ENCODE measurements at places on chromosomes 1 and 21.

DNA sequence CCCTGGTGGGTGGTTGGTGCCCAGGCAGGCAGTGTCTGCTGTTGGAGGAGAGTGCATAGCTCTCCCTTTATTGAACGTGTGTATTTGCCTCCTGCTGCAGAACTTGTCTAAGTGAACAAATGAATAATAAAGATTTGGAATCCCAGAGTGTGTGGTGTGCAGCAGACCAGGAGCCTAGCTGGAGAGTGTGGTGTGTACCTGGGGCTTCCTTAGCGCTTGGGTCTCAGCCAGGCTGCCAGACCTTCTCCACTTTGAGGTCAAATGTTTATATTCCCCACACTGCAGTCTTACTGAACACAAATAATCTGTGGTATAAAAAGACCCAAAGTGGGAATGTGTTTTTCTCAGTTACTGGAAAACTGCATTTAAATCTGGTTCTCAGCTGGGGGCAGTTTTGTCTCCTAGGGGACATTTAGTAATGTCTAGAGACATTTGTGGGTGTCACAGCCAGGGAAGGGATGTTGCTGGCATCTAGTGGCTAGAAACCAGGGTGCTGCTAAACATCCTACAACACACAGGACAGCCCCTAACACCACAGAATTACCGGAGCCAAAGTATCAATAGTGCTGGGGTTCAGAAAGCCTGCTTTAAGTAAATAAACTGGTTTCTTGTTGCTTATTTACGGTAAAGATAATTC lies 23.6 kb downstream of the SLC37A1 start:
- peak; percentile 54 for DNase-seq

- DNase-seq = no peak
These were observed 22.7 kb downstream of the PANK4 start for GRCh38 chr1:2503554-2504224.

DNA sequence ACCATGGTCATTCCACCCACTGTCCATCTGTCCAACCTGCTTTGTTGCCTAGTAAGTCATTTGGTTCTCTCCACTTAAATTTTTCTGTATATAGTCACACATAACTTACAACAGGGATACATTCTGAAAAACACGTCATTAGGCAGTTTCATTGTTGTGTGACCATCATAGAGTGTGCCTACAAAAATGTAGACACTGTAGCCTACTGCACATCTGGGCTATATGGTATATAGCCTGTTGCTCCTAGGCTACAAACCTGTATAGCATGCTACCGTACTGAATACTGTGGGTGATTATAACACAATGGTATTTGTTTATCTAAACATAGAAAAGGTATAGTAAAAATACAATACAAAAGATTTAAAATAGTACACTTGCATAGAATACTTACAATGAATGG lies 10.0 kb upstream of the NPL start:
- DNase-seq = no peak

- no peak for DNase-seq
These were observed 68.7 kb downstream of the DENND1B start for GRCh38 chr1:197706601-197707000.

- no peak for DNase-seq
These were observed 60.4 kb downstream of the FYB2 start for GRCh38 chr1:56758794-56759193.

GRCh38 chr1:161096015-161096414 lies 2.1 kb upstream of the KLHDC9 start:
- no peak for DNase-seq

DNA sequence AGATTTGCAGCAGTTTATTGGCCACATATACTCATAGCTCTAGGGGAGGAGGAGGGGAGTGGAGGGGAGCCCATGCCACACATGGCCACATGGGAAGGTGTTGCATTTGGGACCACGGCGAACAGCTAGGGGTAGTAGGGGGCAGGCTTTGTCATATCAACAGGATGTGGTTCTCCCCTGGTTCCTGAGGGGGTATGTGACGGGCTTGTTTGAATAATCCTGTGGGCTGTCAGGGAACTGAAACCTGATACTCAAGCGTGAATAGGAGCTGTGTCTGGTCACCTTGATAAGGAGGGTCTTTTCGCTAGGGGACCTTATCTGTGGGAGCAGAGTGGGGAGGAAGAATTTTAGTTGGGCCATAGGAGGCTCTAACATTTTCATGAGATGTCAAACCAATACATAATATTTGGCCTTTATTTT lies 264.7 kb downstream of the CTH start:
- no peak for DNase-seq

GRCh38 chr1:22471078-22471477 lies 19.4 kb downstream of the ZBTB40 start:
- DNase-seq = no peak

DNA sequence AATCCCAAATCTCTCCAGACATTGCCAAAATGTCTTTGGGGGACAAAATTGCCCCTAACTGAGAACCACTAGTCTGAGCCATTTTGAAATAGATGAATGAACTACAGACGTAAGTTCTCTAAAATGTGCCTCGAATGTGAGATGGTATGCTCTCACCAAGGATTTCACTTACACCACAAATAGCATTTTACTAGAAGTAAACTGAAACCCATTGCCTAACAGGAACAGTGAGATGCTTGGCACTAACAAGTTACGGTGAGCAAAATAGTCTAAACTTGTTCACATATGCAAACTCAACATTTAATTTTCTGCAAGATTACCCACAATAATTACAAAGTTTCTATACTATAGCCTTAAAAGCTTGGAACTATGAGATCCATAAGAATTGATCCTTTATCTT lies 343.6 kb upstream of the ESRRG start:
- no peak for DNase-seq

DNA sequence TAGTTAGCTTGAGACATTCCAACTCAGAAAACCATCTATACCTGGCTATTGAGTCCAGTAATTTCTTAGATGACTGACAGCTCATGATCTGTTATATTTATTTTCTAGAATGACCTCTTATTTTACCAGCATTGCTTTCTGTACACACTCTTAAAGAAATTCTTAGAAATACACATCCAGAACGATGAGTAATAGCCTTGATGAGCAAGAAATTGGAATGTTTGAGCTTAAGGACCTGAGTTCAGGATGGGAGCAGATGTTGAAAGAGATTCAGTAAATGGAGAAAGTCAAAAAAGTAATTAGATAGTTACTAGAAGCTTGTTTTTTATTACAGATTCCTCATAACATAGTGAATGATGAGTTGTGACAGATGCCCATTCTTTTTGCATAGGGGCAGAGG lies 11.7 kb downstream of the PYHIN1 start:
- DNase-seq = no peak

GRCh38 chr1:13829152-13829769 lies 129.3 kb downstream of the PRDM2 start:
- DNase-seq = no peak

GRCh38 chr1:59013928-59014279 lies 230.1 kb upstream of the JUN start:
- DNase-seq = no peak

GRCh38 chr1:247440001-247440620 lies 17.8 kb downstream of the OR2B11 start:
- no peak for DNase-seq

DNA sequence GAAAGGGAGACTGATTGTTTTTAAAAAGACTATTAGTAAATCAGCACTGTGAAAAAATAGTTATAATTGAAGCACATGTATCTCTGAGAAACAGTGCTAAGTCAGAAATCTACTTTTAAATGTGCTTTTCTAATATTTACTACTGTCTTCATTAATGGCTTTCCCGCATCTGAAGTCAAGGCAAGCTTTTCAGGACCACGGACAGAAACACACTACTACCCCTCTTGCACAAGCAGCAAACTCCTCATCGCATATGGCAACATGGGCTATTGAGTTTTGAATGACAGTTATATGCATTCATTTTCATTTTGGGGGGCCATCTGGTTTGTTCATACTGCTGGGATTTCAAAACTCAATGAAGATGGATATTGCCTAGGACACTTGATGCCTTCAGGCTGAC lies 433.4 kb upstream of the CAMK1G start:
- DNase-seq = peak; percentile 23

DNA sequence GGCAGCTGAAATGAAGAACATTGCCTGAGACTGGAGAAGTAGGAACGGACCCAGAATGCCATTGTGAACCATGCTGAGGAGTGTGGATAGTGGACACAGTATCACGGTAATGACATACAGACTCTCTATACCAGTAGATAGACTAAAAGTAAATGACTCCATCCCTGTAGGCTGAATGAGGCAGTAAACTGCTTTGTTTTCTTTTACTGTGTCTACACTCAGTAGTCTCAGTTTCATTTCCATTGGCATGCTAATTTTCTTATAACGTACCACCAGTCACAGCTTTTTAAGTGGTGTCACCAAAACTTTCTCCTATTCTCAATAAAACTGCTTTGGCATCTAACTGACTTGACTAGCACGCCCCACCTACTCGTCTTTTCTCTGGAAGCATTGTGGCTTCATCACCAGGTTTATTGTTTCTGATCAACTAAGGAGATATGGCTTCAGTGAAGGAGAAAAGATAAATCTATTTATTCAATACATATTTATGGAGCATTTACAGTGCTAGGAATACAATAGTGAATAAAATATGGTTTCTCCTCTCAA lies 8.4 kb upstream of the ZNF697 start:
- DNase-seq = no peak

GRCh38 chr1:54497338-54497737 lies 50.7 kb upstream of the ACOT11 start:
- DNase-seq = no peak

DNA sequence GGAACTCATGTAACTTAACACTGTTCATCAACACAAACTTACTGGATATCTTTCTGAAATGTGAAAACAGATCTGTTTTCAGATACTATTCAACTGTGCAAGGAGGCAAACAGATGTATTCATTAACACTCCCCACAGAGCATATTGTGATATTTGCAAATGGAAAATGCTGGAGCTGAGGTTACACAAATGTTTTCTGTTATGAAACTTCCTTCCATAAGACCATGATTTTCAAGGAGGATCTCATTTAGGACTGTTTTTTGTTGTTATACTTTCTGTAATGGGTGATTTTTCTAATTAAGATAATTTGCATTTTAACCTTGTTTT lies 56.1 kb downstream of the GABPA start:
- DNase-seq = no peak

DNA sequence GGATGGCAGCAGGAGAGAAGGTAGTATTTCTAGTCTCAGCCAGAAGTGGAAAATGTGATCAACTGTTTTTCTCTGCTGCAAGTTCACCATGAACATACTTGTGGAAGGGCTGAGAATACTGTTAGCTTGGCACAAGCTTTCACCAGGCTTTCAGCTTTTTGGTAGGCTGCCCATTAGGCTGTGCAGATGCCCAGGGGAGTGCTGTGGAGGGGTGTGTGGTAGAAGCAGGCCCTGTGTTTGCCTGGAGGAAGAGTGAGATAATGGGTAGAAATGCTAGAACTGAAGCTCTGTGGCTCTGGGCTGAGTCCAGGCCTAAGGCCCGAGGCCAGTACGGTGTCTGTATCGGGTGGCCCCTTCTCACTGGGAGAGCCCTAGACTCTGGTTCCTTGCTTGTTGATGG lies 9.8 kb downstream of the DNAJC6 start:
- DNase-seq = no peak

DNA sequence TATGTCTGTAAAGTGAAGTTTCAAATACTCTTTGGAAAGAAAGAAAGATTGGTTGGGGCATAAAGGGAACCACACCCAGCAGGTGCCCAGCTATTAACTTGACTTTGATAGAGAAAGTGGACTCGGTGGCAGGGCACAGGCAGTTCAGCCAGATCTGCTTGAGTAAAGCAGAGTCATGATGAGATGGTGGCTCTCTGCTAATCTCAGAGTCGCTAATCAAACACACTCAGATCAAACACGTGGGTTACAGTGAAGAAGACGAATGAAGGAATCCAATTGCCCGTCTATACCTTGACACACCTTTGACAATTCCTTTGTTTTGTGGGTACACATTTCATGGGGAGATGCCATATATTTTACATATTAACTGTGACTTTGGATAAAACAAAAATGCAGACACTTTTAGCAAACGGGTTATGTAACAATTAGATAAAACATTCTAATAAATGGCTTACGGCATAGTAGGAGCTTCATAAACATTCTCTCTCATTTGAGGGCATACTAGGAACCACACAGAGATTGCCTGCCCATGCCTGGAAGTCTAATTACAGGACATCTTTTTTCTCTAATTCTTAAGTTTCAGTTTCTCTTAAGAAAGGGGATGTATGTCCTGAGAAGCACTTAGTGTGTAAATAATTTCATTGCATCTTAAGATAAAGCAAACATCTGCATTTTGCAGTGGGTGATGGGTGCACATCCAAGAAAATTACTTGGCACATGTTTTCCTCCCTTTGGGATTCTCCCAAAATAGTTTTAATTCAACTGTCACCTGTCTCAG lies 7.2 kb downstream of the CBR1 start:
- no peak for DNase-seq

- no peak for DNase-seq
These were observed 27.7 kb upstream of the VN1R5 start for GRCh38 chr1:247228133-247228532.

DNA sequence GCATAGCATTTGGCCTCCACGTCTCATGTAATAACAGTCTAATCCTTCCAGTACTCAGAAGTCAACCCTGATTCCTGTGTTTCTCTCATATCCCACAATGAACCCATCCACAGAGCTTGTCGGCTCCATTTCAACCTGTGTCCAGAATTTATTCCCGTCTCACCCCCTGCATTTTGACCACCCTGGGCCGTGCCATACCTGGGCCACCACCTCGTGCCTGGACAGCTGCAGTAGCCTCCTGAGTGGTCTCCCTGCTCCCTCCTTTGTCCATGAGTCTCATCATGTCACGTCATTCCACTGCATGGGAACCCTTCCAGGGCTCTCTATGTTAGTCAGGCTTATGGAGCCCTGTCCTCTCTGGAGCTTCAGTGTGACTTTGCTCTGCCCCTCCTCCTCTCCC lies 670.6 kb downstream of the PTPRU start:
- DNase-seq = no peak

DNA sequence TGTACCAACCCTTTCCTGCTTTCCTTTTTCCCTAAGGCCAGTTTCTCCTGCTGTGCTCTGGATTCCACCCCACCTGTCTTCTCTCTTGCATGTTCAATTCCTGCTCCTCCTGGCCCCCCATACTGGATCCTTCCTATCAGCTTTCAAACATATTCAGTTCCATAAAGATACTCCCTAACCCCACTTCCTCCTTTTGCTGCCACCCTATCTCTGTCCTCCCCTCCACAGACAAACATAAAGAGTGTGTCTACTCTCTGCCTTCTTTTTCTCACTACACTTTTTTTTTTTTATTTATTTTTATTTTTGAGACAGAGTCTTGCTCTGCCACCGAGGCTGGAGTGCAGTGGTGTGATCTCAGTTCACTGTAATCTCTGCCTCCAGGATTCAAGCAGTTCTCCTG lies 16.9 kb upstream of the RPF1 start:
- no peak for DNase-seq

DNA sequence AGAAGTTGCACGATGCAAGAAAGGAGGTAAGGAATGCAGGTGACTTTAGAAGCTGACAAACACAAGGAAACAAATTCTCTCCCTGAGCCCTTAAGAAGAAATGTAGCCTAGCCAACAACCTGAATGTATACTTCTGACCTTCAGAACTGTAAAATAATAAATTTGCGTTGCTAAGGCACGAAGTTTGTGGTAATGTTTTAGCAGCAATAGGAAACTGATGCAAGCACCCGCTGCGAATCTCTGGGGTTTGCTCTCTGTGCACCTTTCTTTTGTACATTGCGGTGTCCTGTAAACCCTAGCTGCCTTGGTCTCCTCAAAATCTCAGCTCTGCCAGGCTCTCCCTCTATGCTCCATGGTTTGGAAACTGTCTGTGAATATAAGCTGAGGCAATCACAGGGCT lies 15.1 kb downstream of the CD53 start:
- DNase-seq = no peak

GRCh38 chr1:40479156-40479555 lies 2.1 kb downstream of the ZFP69 start:
- peak; percentile 45 for DNase-seq
